Large intestine (tissue), 12 donors: ENCODE measurements at places on chromosomes 3 and 15. TPM values are rescaled to one million over a fixed set of nuclear protein-coding genes. Genes with fewer than 3 reads are reported as not detected.
A peak's percentile ranks its signal among the peaks of the same experiment; 100 is the strongest.

DNA sequence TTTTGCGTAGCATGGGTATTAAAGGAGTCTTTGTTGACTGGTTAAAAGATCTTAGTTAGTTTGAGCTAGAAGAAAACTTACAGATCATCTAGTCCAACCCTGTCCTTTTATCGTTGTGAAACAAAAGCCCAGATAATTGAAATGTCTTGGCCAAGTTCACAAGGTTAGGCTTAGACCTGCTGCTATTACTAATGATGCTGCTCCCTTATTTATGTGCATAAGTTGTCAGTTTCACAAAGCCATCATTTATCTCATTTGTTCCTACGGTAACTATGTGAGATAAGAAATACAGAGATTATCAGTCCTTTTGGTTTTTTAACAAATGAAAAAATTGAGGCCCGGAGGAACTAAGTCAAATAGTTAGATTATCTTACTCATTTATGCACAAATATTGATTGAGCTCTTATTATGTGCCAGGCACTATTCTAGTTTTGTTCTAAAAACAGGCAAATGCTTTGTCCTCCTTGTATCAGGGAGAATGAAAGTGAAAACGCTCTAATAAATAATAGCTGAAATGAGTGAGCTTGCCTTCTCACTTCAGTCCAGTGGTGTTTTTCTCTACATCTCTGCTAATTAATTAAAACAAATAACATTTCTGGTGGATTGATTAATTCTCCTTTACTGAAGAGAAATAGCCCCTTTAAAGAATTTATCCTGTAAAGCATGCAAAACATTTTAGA lies 49.1 kb upstream of the TPRG1 start:
- no peak for DNase-seq

- DNase-seq = peak; percentile 91
These were observed 377.1 kb upstream of the TBL1XR1 start for GRCh38 chr3:177574222-177574856.

- no peak for DNase-seq
These were observed 68.4 kb downstream of the TAMM41 start for GRCh38 chr3:11778248-11778647.

- no peak for DNase-seq
These were observed 573.8 kb upstream of the NAALADL2 start for GRCh38 chr3:174285242-174285864.

Gene GOLGA8T
- 0.75 TPM for polyA plus RNA-seq

GRCh38 chr3:119643528-119643927 lies 16.9 kb downstream of the POPDC2 start:
- no peak for DNase-seq

Gene SPESP1
- polyA plus RNA-seq = 2.3 TPM

- no peak for DNase-seq
These were observed 68.0 kb upstream of the WNT7A start for GRCh38 chr3:13947912-13948311.

Gene RETNLB
- not detected for polyA plus RNA-seq

Gene MYO5C
- 12.8 TPM for polyA plus RNA-seq

Gene ATP1B3
- polyA plus RNA-seq = 261 TPM

GRCh38 chr3:197017003-197017402 lies 12.6 kb downstream of the MELTF start:
- no peak for DNase-seq

DNA sequence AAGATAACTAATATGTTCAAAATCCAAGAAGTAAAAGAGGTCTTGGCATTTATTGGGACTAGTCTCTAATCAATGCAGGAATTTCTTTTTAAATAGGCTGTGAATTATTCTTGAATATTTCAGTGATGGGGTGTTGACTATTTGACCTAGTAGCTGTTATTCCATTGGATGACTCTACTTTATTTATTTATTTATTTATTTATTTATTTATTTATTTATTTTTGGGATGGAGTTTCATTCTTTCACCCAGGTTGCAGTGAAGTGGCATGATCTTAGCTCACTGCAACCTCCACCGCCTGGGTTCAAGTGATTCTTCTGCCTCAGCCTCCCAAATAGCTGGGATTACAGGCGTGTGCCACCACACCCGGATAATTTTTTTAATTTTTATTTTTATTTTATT lies 1227.8 kb downstream of the ZPLD1 start:
- DNase-seq = no peak

GRCh38 chr3:123899300-123899865 lies 15.3 kb upstream of the MYLK start:
- no peak for DNase-seq

- DNase-seq = peak; percentile 26
These were observed 173.8 kb downstream of the ADAMTS17 start for GRCh38 chr15:100167884-100168375.

Gene VPS13C
- 61.6 TPM for polyA plus RNA-seq

GRCh38 chr3:134852893-134853351 lies 57.9 kb downstream of the EPHB1 start:
- no peak for DNase-seq

DNA sequence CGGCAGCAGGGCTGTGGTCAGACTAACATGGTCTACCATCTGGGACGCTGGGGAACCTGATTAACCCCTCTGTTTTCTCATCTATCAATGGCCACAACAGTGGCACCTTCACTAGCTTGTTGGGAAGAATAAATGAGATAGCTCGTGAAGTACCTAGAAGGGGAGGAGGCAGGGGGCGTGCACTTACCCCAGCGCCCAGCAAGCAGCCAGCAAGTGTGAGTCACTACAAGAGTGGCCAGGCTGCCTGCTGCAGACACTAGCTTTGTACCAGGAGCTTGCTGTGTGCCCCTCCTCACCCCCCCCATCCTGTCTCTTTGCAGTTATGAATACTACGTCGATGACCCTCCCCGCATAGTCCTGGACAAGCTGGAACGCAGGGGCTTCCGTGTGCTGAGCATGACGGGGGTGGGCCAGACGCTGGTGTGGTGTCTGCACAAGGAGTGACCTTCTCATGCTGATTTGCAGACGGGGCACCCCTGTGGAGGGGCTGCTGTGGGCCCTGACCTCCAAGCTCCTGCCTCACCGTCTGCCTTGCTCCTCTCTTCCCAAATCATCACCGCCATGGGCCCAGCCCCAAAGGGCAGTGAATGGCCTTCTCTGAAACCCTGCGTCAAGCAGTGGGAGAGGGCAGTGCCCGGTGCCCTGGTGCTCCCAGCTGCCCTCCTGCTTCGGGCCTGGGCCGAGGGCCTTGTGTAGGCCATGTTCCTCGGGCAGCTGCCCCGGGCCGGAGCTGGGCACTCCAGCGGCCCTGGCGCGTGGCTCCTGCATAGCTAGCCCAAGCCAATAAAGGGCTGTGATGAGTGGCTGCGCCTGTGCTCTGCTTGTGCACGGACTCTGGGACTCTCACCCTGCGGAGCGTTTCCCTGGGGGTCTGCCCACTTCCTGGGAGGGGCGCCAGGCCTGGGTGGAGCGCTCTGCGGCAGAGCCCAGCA lies 2.6 kb upstream of the C15orf62 start:
- DNase-seq = no peak

Gene SOX2
- polyA plus RNA-seq = 1.8 TPM

DNA sequence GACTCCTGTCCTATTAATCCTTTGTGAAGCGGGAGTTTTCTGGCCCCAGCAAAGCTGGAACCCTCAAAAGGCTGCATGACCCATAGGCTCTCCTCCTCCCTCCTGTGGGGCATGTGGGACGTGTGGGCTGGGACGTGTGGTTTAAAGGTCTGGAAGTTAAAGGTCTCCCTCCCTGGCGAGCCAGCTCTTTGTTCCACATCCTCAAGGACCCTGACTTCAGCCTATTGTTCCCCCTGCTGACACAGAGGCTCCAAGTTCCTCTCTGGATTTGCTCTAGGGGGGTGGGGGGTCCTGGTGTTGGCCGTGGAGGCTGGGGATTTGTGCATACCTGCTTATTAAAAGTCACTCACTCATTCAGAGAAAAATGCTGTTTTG lies 44.2 kb downstream of the SMAD6 start:
- DNase-seq = no peak

DNA sequence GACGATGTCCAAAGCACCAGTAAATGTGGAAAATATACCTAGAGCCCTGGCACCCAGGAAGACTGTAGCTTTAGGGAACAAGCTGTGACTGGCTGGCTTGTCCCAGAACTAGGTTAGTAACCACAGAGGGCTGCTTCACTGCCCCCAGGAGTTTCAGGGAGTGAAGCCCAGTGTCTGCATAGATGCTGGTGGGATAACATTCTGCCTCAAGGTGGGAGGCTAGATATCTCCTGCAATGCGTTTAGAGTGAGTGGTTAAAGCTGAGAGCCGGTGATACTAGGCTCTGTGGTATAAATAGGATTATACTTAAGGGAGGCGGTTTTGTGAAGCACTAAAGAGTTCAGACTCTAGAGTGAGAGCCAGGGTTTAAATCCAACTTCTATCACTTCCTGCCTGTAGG lies 11.7 kb upstream of the CP start:
- DNase-seq = no peak

GRCh38 chr3:191105418-191105817 lies 93.6 kb upstream of the OSTN start:
- no peak for DNase-seq

- DNase-seq = no peak
These were observed 270.5 kb downstream of the MBNL1 start for GRCh38 chr3:152539191-152539764.

Gene FANCD2OS
- not detected for polyA plus RNA-seq

DNA sequence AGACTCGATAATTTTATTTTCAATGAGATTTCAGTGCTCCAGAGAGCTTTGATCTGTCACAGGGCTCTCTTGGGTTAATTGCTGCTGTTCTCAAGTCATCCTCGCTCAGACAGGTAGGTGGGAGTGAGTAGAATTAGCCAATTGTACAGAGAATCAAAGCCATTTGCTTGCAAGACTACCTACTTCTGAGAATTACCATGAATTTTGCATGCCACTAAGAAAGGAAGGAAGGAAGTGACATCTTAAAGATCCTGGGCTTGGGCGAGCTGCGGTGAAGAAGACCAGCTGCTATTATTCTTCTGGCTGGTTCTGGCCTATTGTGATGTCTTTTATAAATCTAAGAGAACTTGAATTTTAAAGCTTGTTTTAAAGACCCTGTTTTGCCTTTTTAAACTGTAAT lies 154.1 kb upstream of the LPP start:
- no peak for DNase-seq

GRCh38 chr3:184377374-184377773 lies 633 bp downstream of the THPO start:
- DNase-seq = no peak

GRCh38 chr3:129399895-129400357 lies 28.5 kb downstream of the EFCAB12 start:
- DNase-seq = no peak

Gene ADAMTSL3
- polyA plus RNA-seq = 8.0 TPM

Gene ARID3B
- 13.1 TPM for polyA plus RNA-seq

GRCh38 chr3:96814651-96815567 lies 515 bp downstream of the EPHA6 start:
- DNase-seq = no peak

Gene GOLGA6D
- polyA plus RNA-seq = 0.04 TPM
